Stimulated activated CD4-positive, alpha-beta T cell treated with anti-CD3 and anti-CD28 coated beads, TNF-alpha, amount 100 ng/mL, for 4 hours (primary cell): ENCODE measurements at places on chromosomes 11 and 22.

DNA sequence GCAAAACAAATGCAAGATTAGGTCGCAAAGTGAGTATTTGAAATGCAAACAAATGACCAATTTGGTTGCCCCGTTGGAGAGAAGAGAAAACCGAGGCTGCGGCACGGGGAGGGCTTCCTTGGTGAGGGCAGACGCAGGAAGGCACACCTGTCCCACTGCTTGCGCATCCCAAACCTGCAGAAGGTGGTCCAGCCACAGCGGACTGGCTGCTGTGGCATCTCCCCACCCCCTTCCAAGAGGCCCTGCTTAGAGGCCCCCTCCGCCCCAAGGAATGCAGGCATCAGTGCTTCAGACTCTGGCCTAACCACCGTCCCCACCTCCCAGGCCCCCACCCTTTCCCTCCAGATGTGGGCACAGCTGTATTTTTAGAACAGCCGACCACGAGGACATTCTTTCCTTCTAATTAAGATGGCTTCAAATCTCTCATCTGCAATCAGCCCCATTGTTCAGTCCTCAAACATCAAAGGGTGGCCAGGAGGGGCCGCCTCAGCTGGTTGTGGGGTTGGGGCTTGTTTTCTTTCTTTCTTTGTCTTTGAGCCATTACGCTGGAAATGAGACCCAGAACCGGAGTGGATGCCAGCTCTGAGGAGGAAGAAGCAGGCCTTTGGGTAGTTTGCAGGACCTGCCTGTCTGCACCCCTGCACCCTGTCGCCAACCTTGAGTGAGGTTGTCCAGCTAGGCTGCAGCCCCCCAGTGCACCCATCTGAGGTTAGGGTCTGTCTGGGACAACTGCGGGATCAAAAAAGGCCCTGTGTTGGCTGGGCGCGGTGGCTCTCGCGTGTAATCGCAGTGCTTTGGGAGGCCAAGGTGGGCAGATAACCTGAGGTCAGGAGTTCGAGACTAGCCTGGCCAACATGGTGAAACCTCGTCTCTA lies 9.4 kb upstream of the DERL3 start:
- DNase-seq: no peak

GRCh38 chr22:35349368-35349703 lies 31.6 kb upstream of the HMOX1 start:
- DNase-seq: no peak

GRCh38 chr11:75423721-75424120 lies 9.3 kb downstream of the KLHL35 start:
- DNase-seq: no peak

- no peak for DNase-seq
These were observed 22.5 kb downstream of the RHOD start for GRCh38 chr11:67079065-67079705.

- no peak for DNase-seq
These were observed 52.9 kb downstream of the SGSM3 start for GRCh38 chr22:40423310-40423688.
